ENCODE measurements at places on chromosomes 11 and 22.
A peak's percentile ranks its signal among the peaks of the same experiment; 100 is the strongest.

DNA sequence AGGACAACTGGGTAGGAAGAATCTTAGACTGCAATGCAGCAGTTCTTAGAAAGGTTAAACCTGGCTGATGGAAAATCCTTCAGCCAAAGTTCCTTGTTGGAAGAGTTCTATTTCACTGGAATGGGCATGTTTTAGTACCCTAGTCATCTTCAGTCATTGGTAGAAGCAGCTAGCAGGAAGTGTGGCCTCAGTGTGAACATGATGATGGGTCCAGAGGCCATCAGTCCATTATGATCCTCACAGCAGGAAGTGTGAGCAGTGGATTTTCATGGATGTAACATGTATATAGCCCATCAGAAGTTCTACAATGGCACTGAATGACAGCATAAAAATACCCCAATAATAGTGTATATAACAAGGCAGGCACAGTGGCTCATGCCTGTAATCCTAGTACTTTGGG, 35.9 kb upstream of the PDE3B start:
- DNase-seq = no peak

DNA sequence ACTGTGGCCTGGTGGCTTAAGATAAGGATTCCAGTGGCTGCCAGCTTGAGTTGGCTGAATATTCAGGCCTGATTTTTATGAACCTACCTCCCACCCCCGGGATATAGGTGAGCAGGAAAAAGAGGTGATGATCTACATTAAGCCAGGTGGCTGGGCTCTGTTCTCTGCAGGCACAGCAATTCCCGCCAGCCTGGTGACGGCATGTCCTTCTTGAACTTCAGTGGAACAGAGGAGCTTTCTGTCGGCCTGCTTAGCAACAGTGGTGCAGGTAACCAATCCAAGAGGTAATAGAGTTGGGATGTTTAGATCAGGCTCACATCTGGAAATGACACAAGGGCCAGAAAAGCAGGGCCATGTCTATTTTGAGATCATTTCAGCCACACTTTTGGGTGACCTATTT, 68.7 kb downstream of the DEPDC5 start:
- DNase-seq = no peak

- DNase-seq = no peak
Observed at GRCh38 chr11:90373971-90374370, 151.1 kb upstream of the CHORDC1 start.

GRCh38 chr11:37718431-37718999, 1120.5 kb upstream of the RAG2 start:
- no peak for DNase-seq

DNA sequence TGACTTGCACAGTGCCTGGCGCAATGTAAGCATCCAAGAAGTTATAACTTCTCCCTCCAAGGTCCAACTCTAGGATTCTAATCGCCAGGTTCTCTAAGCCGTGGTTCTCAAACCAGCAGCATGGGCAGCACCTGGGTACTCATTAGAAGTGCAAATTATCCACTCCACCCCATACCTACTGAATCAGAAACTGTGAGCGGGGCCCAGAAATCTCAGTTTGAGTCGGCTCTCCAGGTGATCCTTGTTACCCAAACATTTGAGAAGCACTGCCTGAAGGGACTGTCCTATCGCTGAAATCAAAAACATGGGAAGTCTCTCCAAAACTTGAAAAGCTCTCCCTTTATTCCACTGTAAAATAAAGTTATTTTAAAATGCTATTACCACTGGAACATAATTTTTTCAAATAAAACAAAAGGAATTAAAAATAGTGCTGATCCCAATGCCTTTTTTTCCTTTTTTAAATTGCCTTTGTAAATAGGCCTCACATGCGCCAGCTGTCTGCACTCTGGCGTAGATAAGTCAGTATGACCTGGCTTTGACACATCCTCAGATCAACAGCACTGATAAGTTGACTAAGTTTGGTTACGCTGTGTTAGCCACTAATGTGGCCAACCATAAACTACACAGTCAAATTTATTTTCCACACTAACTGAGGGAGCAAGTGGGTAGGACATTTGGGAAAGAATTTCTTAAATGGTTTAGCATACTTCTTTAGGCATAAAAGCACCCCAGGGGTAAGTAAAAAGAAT, 8.4 kb upstream of the CTR9 start:
- DNase-seq = no peak

DNA sequence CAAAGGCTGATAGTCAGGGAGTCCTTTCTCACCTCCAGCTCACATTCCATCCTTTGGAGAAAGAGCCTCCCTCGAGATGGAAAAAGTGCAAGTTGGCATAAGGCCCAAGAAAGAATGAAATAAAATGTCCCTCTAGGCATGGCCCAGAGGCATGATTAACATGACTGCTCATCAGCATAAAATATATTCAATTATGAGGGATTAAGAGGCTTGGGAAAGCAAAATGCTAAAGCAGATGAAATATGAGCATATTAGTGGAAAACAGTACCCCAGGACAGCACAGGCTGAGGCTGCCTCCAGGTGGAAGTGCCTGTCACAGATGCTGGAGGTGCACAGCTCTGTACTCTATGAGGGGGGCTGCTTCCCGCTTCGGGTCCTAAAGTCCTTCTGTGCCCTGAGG, 347.8 kb upstream of the PLET1 start:
- no peak for DNase-seq

GRCh38 chr22:47195156-47195483, 432.7 kb downstream of the TBC1D22A start:
- DNase-seq = no peak

DNA sequence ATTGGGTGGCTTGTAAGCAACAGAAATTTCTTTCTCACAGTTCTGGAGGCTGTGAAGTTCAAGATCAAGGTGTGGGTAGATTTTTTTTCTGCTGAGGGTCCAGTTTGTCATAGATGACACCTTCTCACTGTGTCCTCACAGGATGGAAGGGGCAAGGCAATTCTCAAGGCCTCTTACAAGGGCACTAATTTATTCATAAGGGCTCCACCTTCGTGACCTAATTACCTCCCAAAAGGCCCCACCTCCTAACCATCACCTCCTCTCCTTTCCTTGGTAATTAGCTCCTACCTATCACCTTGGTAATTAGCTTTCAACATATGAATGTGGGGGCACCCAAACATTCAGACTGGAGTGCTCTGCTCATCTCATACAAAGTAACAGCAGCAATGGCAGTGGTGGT, 92.3 kb upstream of the CD44 start:
- DNase-seq = no peak

GRCh38 chr11:126340960-126341606, 14.4 kb upstream of the ST3GAL4 start:
- no peak for DNase-seq

GRCh38 chr11:133938166-133938565, 18.6 kb downstream of the IGSF9B start:
- no peak for DNase-seq

DNA sequence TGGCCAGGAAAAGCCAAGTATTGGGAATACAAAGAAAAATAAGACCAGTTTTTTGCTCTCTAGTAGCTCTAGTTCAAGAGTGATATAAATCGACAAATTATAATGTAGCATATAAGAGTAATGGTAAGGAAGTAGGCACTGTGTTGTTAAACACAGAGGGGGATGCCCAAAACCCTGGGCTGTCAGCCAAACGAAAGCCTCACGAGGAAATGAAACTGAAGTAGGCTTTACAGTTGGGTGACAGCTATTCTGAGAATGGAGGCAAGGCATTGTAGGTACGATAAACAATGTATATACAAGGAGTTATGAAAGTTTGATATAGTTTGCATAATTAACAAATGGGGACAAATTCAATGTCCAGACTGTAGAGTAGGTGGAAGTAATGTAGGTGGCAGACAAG, 176.4 kb downstream of the FAM181B start:
- no peak for DNase-seq

- no peak for DNase-seq
Observed at GRCh38 chr11:28343304-28344233, 235.4 kb downstream of the METTL15 start.

DNA sequence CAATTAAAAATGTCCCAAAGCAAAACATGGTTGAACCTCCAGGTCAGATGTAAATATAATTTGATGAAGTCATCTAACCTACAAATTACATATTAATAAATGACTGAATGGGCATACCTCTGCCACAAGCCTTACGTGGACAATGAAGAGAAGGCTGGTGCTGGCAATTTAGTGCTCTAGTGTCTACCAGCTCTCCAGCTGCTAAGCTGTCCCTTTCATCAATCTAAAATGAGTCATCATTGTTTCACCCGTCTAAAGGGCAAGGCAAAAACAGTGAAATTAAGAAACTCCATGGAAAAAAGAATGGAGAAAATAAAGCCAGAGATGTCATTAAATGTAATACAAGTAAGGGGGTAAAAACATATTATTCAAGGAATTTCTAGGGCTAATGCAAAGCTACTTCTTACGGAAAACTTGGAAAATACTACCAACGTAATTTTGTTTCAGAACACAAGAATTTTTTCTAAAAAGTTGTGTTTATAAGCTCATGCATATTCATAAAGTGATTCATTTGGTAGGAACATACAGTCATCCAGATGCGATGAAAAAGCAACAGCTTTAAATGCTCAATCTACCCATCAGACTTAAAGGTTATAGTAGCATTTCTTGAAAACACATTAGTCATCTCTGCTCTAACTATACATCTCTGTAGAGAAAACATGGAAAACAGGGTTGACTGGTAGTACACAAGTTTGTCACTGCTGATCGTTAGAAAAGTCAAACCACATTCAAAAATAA, 71.5 kb downstream of the SIK3 start:
- DNase-seq = no peak

- DNase-seq = peak; percentile 68
Observed at GRCh38 chr22:30694640-30695350, at the start of gene OSBP2. TSS of gene OSBP2 (plus strand) at chr22:30694874. CDS start at chr22:30694910, 36 bp downstream.

- DNase-seq = no peak
Observed at GRCh38 chr11:12936200-12936599, 72.9 kb upstream of the RASSF10 start.

DNA sequence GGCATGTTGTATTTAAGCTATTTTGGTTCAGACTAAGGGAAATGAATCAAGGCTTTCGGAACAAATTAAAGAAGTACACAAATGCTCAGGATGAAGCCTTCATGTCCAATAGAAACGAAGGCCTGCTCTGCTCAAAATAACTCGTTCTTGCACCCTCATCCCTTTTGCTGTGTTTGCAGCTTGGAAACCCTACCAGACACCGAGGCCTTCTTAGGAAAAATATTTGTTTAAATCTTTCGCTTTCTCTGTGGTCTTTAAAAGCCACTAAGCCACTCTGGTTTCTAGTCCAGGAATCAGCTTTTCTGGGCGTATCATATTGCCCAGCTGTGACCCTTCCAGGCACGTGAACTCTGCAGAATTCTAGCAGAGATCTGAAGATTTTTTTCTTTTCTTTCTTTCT, 60.9 kb upstream of the HSPA8 start:
- peak; percentile 25 for DNase-seq

DNA sequence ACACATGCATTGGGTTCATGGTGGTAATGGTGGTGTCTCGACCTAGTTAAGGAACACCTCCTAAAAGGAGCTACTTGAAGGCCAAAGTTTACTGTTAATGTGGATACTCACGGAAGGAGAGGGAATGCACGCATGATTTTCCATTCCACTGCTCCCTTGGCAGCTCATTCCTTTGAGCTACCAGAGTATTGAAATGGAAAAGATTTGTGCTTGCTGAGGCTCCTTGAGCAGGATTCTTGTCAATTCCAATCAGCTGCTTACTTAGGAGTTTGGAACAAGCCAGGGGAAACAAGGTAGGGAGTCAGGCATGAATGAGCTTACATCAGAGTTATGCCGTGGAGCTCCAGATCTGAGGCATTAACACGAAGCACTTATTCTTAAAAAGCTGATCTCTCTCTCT, 108.8 kb downstream of the GRIA4 start:
- DNase-seq = no peak

DNA sequence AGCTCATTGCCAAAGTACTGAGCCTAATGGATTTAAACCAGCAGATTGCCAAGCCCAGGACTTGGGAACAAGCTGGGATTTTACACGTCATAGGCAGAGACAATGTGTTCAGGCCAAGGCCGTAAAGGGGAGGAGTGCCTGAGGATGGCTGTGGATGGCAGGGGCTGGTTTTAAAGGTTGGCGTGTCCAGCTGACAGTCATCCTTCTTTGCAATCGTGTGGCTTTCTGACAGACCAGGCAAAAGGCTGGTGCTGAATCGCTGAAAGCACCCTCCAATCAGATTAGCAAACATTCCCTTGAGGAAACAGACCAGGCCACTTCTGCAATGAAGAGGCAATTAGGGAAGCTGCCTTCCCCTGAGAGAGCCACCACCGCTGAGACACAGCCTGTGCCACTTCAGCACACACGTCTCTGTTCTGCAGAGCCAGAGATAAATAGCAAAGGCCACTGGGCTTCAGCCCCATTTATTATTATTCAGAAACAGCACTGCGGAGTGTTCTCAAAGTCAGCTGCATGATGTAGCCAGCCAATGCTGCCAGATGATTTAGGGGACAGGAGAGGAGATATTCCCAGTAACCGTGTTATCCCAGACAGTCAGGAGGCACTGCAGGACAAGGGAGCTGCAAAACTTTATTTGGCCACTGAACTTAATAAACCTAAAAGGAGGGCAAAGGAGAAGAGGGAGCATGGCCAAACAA, 54.2 kb upstream of the CSNK2A3 start:
- DNase-seq = peak; percentile 64

DNA sequence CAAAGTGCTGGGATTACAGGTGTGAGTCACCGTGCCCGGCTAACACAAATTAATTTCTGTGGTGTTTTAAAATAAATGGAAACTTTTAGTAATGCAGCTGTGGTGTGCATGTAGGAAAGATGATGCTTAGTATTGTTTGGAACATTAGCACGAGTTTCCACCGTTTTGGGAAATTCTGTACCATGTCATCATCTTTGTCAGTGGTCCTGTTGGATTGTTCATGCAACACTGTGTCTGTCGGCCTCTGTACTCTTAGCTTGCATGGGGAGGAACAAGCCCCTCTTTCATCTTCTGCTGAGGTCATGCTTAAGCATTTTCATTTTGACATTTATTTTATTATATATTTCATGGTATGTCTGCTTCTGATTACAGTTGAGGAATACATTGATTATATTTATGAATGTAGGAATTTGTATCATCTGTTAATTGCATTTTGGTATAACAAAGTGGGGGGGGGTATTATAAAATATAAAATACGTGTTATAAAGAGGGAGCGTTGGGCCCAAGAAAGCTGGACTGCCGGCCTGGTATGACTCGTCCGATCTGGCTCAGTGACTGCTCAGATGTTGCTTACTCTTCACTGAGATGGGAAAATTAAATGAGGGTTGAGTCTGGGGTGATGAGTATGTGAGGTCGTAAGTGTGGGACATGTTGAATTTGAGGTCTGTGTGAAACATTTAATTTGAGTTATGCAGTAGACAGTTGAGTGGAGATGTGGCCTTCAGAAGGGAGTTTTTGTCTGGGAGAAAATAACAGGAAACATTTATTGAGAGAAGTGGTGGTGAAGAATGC, 28.7 kb downstream of the CECR2 start:
- no peak for DNase-seq

DNA sequence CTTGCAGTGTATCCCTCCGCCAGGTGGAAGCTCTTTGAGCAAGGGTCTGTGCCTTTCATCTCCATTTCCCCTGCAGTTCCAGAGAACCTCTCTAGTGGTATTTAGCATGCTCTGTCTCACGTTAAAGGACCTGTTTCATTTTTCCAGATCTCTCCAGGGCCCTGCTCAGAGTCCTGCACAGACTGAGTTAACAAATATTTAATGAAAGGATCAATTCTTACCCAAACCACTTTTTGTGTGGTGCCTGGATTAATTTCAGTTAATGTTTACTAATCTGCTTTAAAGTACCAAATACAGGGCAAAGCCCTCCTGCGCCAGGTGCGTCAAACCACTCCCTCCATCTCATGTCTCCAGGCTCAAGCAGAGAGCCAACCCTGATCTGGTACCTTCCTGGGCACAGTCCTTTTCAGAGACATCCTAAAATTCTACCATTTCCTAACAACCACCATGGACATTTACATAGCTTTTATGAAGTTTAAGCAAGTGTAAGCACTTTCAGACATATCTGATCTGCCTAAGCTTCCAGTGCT, 18.7 kb upstream of the ACER3 start:
- no peak for DNase-seq

All from lung (tissue), 17 donors.